ENCODE measurements at places on chromosomes 1 and 21.

GRCh38 chr1:6105218-6105679 is 59.6 kb downstream of the KCNAB2 start:
- DNase-seq = no peak

DNA sequence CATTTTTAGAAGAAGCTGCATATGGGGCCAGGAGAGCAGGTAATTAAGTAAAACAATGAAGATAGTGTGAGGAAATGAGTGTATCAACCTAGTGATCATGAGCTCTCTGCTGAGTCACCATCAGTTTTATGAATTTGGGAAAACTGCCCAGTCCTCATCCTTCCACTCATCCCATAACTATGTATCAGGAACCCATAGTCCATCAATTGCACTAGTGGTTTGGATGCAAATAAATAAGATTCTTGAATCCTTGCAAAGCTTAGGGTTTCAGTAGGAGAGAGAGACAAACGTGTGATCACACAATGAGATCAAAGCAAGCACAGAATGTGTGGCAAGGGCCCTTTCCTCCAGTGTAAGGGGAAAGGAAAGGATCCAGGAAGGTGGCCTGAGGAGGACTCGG is 145.6 kb downstream of the ZZZ3 start:
- DNase-seq = peak; percentile 74

DNA sequence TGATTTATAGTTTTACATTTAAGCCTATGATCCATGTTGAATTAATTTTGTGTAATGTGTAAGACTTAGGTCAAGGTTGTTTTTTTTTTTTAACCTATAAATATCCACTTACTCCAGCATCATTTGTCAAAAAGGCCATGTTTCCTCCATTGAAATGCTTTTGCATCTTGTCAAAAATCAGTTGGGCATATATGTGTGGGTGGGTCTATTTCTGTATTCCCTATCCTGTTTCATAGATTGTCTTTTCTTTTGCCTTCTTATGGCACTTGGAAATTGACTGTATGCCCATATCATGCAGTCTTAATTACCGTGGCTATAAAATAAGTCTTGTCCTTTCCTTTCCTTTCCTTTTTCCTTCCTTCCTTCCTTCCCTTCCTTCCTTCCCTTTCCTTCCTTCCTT is 138.2 kb downstream of the PRDM2 start:
- DNase-seq = no peak

DNA sequence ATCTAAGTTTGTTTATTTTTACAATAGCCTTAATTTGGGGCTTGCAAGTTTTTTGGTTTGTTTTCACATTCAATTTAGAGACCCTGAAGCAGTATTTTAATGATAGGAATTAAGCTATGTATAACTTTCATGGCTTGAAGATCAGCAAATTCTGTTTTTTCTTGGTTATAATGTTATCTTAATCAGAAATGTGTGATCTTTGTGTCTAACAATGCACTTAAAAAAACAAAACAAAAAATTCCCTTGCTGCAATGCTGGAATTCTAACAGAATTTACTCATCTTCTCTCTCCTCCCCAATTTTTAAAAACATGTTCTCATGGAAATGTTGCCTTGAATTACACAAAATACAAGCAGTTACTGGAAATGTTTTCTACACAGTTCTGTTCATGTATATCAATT is 113.1 kb downstream of the OLFML2B start:
- DNase-seq = no peak

- no peak for DNase-seq
Measured at GRCh38 chr1:233883671-233884070, 20.8 kb upstream of the SLC35F3 start.

- no peak for DNase-seq
Measured at GRCh38 chr1:154663471-154664060, 55.6 kb upstream of the ADAR start.

DNA sequence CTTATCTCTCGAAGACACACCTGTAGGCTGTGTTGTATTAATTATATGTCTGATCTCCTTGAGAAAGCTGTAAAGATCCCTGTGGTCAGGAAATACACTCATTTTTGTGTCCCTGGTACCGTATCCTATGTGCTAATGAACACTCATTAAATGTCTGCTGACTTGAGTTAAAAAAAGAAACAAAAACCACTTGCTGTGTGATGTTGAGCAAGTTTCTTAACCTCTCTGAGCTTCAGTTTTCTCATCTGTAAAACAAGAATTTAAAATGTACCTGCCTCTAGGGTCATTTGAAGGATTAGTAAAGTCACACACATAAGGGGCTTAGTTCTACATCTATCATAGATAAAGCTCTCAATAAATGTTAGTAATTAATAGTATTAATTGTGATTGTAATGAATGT is 91.3 kb downstream of the VWA5B1 start:
- DNase-seq = no peak

GRCh38 chr1:18564676-18565075 is 66.0 kb upstream of the PAX7 start:
- no peak for DNase-seq

DNA sequence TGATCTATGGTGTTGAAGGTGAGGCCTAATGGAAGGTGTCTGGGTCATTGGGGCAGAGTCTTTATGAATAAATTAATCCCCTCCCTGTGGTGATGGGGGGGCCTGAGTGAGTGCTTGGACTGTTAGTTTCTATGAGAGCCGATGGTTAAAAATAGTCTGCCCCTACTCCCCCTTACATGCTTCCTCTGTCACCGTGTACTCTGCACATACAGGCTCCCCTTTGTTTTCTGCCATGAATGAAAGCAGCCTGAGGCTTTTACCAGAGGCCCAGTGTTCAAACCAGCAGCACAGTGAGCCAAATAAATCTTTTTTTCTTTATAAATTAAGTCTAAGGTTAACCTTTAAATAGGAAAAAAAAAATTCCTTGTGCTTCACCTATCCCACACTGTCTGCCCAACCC is 657.0 kb downstream of the AMY1C start:
- no peak for DNase-seq

- no peak for DNase-seq
Measured at GRCh38 chr1:95427525-95427924, 193.5 kb downstream of the RWDD3 start.

- DNase-seq = no peak
Measured at GRCh38 chr1:153040950-153041631, at the start of gene SPRR2D. SPRR2D (minus strand) TSS chr1:153041120; CDS start chr1:153040346, 774 bp downstream.

GRCh38 chr1:117605164-117605773 is 579 bp upstream of the TENT5C start:
- DNase-seq = no peak

DNA sequence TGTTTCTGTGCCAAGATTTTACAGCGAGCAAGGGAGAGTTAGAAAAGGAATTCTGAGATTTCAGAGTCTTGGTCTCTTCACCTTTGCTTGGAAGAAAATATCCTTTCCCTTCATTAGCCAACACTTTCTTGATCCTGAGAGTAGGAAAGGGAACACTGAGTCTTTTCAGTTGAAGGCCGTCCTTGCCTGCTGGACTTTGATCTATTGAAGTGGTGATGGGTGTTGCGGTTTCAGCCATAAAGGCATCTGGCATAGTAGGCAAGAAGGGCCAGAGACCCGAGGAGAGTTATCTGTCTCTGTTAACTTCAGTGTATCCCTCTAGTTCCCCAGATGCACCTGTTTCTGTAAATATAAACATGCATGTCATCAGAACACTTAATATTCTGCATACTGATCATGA is 9.7 kb downstream of the SELE start:
- no peak for DNase-seq

- peak; percentile 56 for DNase-seq
Measured at GRCh38 chr1:222582099-222582774, 7.5 kb downstream of the TAF1A start.

DNA sequence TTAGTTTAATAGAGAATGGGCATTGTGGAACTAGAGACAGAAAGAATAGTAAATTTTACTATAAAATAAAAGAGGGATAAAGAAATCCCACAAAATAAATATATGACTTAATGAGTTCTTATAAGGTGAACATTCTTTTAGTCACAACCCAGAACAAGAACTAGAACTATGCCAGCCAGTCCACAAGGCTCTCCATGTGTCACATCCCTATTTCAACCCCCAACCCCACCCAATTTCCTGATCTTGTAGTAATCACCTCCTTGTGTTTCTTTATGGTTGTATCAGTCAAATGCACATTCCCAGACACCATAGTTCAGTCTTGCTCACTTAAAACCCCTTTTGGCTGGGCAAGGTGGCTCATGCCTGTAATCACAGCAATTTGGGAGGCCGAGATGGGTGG is 662.3 kb upstream of the CAMK1G start:
- DNase-seq = peak; percentile 36

- peak; percentile 20 for DNase-seq
Measured at GRCh38 chr1:212692774-212693644, 6.6 kb downstream of the BATF3 start.

DNA sequence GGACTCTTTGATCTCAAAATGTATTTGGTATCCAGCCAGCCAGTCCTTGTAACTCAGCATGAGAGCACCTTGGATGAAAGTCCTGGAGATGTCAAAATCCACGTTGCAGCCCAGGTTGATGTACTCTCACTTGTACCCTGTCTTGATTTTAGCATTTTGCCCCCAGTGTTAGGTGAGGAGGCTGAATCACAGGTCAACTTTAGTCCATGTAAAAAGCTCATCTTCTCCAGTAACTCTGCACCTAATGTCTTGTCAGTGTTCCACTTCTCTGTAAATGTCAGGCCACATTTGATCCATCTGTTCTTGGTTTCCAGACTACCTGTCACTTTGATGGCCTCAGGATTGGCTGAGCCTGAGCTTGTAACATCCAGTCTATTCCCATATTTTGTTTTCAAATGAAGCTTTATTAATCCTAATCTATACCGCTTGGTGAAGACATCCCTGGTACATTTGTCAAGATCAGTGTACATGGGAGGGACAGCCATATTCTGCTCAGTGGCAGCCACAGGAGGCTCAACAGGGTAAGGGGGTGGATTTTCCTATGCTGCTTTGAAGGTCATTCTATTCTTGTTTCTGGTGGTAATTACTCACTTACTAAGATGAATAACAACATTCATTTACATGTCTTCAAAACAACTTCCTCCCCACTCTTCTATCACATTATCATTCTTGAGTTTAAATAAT is 24.1 kb upstream of the FCRL3 start:
- DNase-seq = no peak

- peak; percentile 27 for DNase-seq
Measured at GRCh38 chr1:233025157-233025556, 74.7 kb downstream of the NTPCR start.

DNA sequence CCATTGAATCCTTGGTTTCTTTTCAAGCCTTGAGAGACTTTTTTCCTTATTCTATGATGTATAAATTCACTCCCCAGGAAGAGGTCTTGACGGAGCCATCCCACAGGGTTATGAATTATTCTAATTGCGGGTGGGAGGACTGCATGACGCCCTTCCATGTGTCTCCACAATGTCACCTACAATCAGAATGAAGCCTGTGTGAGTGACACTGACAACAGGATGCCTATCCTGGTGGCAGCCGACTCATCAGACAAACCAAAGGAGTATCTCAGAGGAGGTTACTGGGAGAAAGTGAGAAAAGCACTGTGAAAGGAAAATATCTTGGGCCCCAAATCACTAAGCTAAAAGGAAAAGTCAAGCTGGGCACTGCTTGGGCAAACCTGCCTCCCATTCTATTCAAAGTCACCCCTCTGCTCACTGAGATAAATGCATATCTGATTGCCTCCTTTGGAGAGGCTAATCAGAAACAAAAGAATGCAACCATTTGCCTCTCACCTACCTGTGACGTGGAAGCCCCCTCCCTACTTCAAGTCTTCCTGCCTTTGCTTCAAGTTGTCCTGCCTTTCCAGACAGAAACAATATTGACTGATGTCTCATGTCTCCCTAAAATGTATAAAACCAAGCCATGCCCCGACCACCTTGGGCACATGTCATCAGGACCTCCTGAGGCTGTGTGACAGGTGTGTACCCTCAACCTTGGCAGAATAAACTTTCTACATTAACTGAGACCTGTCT is 98.4 kb downstream of the SMYD2 start:
- no peak for DNase-seq

DNA sequence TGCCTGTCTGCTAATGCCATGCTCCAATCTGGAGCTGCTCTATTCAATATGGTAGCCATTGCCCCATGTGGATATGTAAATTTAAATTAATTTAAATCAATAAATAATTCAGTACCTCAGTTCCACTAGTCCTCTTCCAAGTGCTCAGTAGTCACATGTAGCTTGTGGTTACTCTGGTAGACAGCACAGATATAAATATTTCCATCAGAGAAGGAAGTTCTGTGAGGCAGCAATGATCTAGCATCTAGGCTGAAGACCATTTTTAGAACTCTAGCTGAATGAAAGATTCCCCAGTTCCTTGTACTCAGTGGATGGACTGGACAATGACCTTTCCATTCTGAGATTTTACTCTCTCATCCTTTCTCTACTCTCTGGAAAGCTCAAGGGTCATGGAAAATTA is 25.8 kb upstream of the CAPZB start:
- DNase-seq = no peak

DNA sequence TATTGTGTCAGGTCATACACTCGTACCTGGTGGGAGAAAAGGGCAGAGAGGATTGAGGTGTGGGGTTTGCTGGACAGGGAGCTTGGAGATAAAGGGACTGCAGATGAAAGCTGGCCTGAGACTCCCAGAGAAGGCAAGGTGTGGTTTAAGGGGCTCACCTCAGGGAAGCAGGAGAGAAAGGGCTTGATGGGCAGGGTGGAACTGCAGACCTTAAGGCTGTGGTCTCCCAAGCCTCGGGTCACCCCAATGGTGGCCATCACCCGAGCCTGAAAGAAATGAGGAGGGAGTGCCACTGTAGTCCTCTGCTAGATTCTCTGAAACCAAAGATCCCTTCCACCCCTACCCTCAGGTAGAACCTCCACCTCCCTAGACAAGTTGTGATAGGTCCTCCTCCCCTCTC is 3.7 kb upstream of the RHOC start:
- DNase-seq = no peak

- no peak for DNase-seq
Measured at GRCh38 chr1:13730751-13731482, 30.9 kb downstream of the PRDM2 start.

GRCh38 chr1:20376880-20377494 is 86.3 kb downstream of the VWA5B1 start:
- no peak for DNase-seq

DNA sequence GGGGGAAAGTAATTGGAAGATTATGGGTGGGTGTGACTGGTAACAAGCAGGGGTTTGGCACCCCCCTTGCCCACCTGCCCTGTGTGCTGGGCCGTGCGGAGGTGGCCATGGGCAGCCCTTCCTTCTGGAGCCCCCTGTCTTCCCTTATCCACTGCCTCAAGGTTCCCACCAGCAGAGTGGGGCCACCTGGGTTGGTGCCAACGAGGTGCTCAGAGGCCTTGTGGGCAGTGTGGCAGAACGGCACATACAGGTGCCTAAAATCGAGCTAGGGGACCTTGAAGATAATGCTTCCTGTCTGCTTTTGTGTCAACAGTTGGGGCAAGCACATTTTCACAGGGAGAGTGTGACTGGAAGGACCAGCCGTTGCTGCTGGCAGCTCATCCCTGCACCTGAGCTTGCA is 161.8 kb downstream of the PCBP3 start:
- DNase-seq = no peak

All from epithelial cell of prostate (primary cell).